ENCODE measurements at places on chromosomes 5 and 9. TPM values are rescaled to one million over a fixed set of nuclear protein-coding genes. Genes with fewer than 3 reads are reported as not detected.

GRCh38 chr9:26833792-26834191 lies 58.8 kb downstream of the CAAP1 start:
- peaks cover 9% of the 10 kb centered on the region for H3K36me3 ChIP-seq
- DNase-seq: no peak
- no peak overlapping the region for H3K4me3 ChIP-seq
- no peak overlapping the region for H3K27ac ChIP-seq

GRCh38 chr5:155620821-155621410 lies 607.4 kb downstream of the KIF4B start:
- H3K27ac ChIP-seq: no peak overlapping the region
- no peaks in the 10 kb centered on the region for H3K36me3 ChIP-seq
- DNase-seq: no peak
- peaks cover 7% of the 10 kb centered on the region for H3K27me3 ChIP-seq

DNA sequence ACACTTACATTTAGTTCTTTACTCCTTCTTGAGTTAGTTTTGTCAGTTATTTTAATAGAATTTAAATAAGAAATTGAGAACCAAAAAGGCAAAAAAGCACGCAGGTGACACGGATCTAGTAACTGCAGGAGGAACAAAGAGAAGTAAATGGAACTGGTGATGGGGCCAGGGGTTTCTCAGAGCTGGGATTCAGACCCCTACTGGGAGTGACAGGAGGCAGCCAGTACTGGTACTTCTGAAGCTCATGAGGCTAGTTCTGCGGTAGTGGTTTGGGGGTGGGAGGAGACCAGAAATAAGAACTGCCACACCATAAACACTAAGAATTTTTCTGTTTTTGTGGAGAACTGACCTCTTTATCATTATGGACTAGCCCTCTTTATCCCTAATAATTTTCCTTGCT lies 48.2 kb downstream of the OXCT1 start:
- peaks cover 10% of the 10 kb centered on the region for H3K4me1 ChIP-seq
- no peak for DNase-seq
- no peaks in the 10 kb centered on the region for H3K27me3 ChIP-seq
- peaks cover 80% of the 10 kb centered on the region for H3K36me3 ChIP-seq
- H3K27ac ChIP-seq: no peak overlapping the region

DNA sequence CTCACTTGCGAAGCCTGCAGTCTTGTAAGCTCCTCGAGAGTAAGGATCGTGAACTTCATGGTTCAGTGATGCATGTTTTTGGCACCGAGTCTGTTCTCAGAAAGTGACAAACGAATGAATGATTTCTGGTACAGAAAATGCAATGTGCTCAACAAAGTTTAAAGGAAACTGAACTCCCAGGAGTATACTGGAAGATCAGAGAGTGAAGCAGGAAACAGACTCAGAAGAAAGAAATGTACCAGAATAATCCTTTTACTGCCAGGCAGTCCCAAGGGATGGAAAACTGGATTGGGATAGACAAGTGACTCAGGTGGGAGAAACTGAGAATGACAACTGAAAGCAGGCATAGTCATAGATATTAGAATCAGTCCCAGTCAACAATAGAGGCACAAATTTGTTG lies 420.6 kb downstream of the CTNND2 start:
- no peak overlapping the region for H3K4me3 ChIP-seq
- H3K27me3 ChIP-seq: no peaks in the 10 kb centered on the region
- H3K36me3 ChIP-seq: no peaks in the 10 kb centered on the region
- no peak for DNase-seq
- H3K4me1 ChIP-seq: no peaks in the 10 kb centered on the region

- H3K27me3 ChIP-seq: peaks cover 2% of the 10 kb centered on the region
- H3K27ac ChIP-seq: no peak overlapping the region
- DNase-seq: no peak
- H3K4me1 ChIP-seq: peaks cover 17% of the 10 kb centered on the region
- H3K4me3 ChIP-seq: no peak overlapping the region
Observed at GRCh38 chr9:123834889-123835562, 94.9 kb downstream of the DENND1A start.

DNA sequence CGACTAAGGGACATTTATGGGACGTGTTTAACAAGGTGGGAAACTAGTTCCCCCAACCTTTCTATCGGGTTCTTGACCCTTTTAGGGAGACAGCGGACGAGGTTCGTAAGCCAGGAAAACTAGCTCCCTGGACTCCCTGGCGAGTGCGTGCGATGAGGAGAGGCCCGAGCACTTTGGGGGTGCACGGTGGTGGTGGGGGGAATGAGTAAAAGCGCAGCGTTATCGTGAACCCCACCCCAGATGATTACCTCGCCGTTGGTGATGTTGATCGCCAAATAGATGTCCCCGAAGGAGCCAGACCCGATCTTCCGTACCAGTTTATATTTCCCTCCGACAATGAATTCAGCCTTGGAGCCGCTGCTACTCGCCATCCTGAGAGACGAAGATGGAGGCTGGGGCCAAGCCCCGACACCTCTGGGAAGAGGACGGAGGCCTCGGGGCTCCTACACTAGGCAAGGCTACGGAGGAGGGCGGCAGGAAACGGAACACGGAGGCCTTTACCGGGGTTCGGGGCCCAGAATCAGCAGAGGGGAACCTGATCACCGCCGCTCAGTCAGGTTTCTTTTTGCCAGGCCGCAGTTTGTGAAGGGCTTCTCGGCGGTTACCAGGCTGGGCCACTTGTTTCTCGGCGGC lies 529 bp downstream of the CSNK1A1 start:
- no peak for DNase-seq
- peak overlapping the region; percentile 100 for H3K27ac ChIP-seq
- H3K4me3 ChIP-seq: peak overlapping the region; percentile 96

GRCh38 chr5:180251887-180252286 lies 40.0 kb downstream of the MAPK9 start:
- DNase-seq: no peak
- no peaks in the 10 kb centered on the region for H3K4me1 ChIP-seq
- no peak overlapping the region for H3K27ac ChIP-seq
- H3K27me3 ChIP-seq: no peaks in the 10 kb centered on the region
- no peak overlapping the region for H3K4me3 ChIP-seq

DNA sequence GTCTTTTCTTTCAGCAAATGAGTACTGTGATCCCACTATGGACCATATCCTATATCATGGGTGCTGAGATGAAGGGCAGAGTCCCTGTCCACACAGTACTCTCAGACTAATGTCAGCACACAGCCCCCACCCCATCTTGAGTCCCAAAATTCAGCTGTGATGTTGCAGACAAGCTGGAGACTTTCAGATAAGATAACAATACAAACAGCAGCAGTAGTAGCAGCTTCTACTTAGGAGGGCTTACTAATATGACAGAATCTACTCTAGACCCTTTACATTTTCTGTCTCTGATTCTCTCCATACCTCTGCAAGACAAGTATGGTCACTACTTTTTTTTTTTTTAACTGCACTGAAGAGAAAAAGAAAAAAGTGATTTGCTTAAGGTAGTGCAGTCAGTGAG lies 129.1 kb upstream of the TRIM32 start:
- no peaks in the 10 kb centered on the region for H3K27me3 ChIP-seq
- DNase-seq: no peak
- no peak overlapping the region for H3K4me3 ChIP-seq
- no peak overlapping the region for H3K27ac ChIP-seq

- no peak overlapping the region for H3K27ac ChIP-seq
- no peak overlapping the region for H3K4me3 ChIP-seq
- H3K27me3 ChIP-seq: no peaks in the 10 kb centered on the region
Observed at GRCh38 chr5:17928581-17928981, 294.3 kb downstream of the TAF11L14 start.

DNA sequence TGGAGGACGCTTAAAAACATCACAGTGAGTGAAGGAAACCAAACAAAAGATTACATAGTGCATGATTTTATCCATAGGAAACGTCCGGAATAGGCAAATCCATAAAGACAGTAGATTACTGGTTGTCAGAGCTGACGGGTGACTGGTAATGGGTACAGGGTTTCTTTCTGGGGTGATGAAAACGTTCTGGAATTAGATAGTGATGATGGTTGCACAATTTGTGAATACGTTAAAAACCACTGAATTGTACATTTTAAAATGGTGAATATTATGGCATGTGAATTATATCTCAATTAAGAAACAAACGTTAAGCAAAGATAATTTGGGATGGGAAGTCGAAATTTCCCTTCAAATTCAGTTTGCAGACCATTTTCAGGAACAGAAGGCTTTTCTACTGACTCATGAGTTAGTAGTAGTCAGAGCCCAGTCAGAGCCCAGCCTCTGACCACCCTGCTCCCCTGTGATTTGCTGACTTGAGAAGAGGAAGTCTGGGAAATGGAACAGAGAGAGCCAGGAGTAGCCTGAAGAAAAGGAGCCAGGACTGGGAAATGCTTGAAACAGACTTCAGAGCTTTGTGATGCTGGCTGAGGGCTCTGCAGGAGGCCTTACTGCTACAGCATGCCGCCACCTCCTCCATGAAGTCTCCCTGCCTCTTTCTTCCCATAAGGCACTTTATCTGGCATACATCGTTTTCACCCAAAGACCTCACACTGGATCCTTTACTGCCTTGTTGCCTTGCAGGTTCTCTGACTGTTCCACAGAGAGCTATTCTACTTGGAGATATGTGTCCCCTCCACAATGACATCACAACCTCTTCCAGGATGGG lies 46.4 kb upstream of the CTNNA1 start:
- no peaks in the 10 kb centered on the region for H3K36me3 ChIP-seq
- no peaks in the 10 kb centered on the region for H3K4me1 ChIP-seq
- H3K27me3 ChIP-seq: peaks cover 45% of the 10 kb centered on the region
- no peak overlapping the region for H3K27ac ChIP-seq
- no peak overlapping the region for H3K4me3 ChIP-seq
- DNase-seq: no peak

- peak overlapping the region; percentile 31 for H3K27ac ChIP-seq
- peaks cover 38% of the 10 kb centered on the region for H3K4me1 ChIP-seq
- no peaks in the 10 kb centered on the region for H3K27me3 ChIP-seq
- peak overlapping the region; percentile 80 for H3K4me3 ChIP-seq
- H3K36me3 ChIP-seq: peaks cover 25% of the 10 kb centered on the region
- no peak for DNase-seq
Observed at GRCh38 chr9:94164806-94165549, 80.7 kb downstream of the PTPDC1 start.

GRCh38 chr9:2055203-2055658 lies 40.1 kb downstream of the SMARCA2 start:
- H3K27me3 ChIP-seq: no peaks in the 10 kb centered on the region
- no peak overlapping the region for H3K4me3 ChIP-seq
- peak overlapping the region; percentile 7 for H3K27ac ChIP-seq

GRCh38 chr9:111036429-111036789 lies 1.9 kb downstream of the LPAR1 start:
- DNase-seq: no peak
- no peak overlapping the region for H3K4me3 ChIP-seq
- no peak overlapping the region for H3K27ac ChIP-seq
- peaks cover 46% of the 10 kb centered on the region for H3K27me3 ChIP-seq
- H3K36me3 ChIP-seq: no peaks in the 10 kb centered on the region

- H3K36me3 ChIP-seq: no peaks in the 10 kb centered on the region
- H3K4me1 ChIP-seq: no peaks in the 10 kb centered on the region
- DNase-seq: no peak
- H3K27ac ChIP-seq: no peak overlapping the region
- no peaks in the 10 kb centered on the region for H3K27me3 ChIP-seq
Observed at GRCh38 chr9:80520231-80520630, 948.5 kb downstream of the TLE4 start.

DNA sequence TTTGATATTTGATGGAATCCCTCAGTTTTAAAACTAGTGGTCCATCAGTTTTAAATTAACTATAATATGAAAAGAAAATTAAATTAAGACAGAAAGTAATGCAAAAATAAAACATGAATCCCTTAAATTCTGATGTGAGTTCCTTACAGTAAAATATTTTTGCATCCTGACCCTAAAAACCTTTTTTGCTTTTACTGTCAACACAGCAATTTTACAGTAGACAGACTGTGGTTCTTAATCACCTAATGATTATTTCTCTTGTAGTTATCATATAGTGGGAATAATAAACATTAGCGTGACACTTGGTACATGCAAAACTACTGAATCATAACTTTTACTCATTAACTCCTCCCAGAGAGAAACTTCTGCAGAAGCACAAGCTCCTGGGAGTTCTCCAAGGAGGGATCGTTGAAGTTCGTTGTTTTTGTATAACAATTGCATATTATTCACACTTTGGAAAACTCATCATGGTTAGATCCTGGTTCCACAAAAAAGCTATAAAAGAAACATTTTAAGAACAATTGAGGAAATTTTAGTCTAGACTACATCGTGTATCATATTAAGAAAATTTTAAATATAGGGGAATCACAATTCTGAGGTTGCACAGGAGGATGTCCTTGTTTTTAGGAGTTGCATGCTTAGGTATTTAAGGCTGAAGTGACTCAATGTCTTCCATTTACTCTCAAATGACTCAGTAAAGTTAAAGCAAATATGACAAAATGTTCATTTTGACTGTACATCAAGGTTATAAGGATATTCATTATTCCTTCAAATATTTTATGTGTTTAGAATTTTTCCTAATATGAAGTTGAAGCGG lies 88.2 kb upstream of the NIPAL4 start:
- H3K36me3 ChIP-seq: peaks cover 69% of the 10 kb centered on the region
- H3K4me3 ChIP-seq: no peak overlapping the region
- H3K27me3 ChIP-seq: no peaks in the 10 kb centered on the region
- no peak for DNase-seq

DNA sequence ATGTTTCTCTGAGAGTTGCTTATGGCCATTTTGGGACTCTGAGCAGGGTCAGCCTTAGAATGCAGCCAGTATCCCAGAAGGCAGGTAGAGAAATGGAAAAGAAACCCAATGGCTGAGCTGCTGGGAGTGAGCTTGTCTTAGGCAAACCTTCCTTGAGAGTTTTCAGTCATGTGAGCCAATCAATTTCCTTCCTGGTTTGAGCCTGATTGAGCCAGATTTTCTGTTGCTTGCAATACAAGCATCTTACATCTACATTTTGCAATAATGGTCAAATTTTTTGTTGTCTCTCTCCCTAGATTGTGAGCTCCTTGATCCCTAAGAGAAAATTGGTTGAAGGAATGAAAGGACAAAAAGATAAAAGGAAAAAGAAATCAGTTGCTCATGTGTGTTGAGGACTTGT lies 155.3 kb downstream of the SNX18 start:
- H3K27ac ChIP-seq: no peak overlapping the region
- H3K27me3 ChIP-seq: no peaks in the 10 kb centered on the region
- no peak for DNase-seq
- H3K36me3 ChIP-seq: peaks cover 15% of the 10 kb centered on the region

- no peak overlapping the region for H3K27ac ChIP-seq
- H3K27me3 ChIP-seq: no peaks in the 10 kb centered on the region
- peaks cover 71% of the 10 kb centered on the region for H3K36me3 ChIP-seq
- no peak overlapping the region for H3K4me3 ChIP-seq
Observed at GRCh38 chr9:122875523-122875922, 29.6 kb downstream of the RC3H2 start.

DNA sequence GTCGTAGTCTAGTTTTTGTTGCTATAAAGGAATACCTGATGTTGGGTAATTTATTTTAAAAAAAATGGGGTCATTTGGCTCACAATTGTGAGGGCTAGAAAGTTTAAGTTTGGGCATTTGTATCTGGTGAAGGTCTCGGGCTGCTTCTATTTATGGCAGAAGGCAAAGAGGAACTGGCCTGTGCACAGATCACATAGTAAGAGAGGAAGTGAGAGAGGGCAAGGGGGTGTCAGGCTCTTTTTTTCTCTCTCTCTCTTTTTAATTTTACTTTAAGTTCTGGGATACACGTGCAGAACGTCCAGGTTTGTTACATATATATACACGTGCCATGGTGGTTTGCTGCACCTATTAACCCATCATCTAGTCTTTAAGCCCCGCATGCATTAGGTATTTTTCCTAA lies 453.3 kb downstream of the DIRAS2 start:
- no peaks in the 10 kb centered on the region for H3K36me3 ChIP-seq
- no peak overlapping the region for H3K27ac ChIP-seq
- peaks cover 25% of the 10 kb centered on the region for H3K27me3 ChIP-seq
- no peak overlapping the region for H3K4me3 ChIP-seq
- no peak for DNase-seq
- H3K4me1 ChIP-seq: peaks cover 18% of the 10 kb centered on the region

Gene QRFP
- total RNA-seq: not detected

Gene FGF10
- not detected for total RNA-seq

Gene F12
- total RNA-seq: 3.5 TPM

Data from activated T-helper 2 cell treated with anti-CD3 and anti-CD28 coated beads, Interferon-gamma antibody, Interleukin-2, Interleukin-4, amounts not matched to agents 10 μg/mL and 5 μg/mL and 100 μg/mL, durations not matched to agents 14 hours and 24 hours and 36 hours (primary cell).